Camera-type eye (tissue), 1 donor: ENCODE measurements at places on chromosomes 13 and 19. TPM values are rescaled to one million over a fixed set of nuclear protein-coding genes. Genes with fewer than 3 reads are reported as not detected.

CPT1C gene
- total RNA-seq = 40.4 TPM

RDH8 gene
- not detected for total RNA-seq

BICRA gene
- 42.1 TPM for total RNA-seq

ATXN8OS gene
- not detected for total RNA-seq

MYO1F gene
- 6.7 TPM for total RNA-seq

FFAR2 gene
- total RNA-seq = not detected

CYP2S1 gene
- 1.5 TPM for total RNA-seq

SLC25A41 gene
- total RNA-seq = not detected

WDR87 gene
- not detected for total RNA-seq

ZMYM5 gene
- total RNA-seq = 52.3 TPM

MISP3 gene
- 0.71 TPM for total RNA-seq

ZNF628 gene
- total RNA-seq = 2.3 TPM

PRODH2 gene
- total RNA-seq = 0.27 TPM

BCAM gene
- total RNA-seq = 80.4 TPM

CYP4F8 gene
- not detected for total RNA-seq

VSIG10L gene
- total RNA-seq = 2.5 TPM

F2RL3 gene
- total RNA-seq = 1.2 TPM

ISYNA1 gene
- 75.6 TPM for total RNA-seq

FSD1 gene
- total RNA-seq = 16.4 TPM
